AG20443 (cell line): ENCODE measurements at places on chromosomes 3 and 15.

GRCh38 chr3:119258915-119259314, 18.2 kb upstream of the B4GALT4 start:
- DNase-seq = no peak

DNA sequence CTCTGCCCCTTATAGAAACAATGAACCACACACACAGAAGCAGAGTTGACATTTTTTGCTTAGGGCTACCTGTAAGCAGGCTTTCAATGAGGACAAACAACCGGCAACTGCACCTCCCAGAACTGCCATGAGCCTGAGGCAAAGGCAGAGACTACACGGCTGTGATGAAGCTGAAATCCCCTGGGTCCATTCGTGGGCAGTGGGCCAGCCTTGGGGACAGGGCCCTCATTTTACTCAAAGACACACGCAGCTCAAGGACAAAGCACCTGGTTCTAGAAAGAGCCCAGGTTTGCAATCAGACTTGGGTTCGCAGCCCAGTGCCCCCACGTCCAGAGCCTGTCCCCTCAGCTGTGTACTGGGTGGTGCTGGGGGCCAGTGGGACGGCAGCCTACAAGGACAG, 17.9 kb downstream of the FAM174B start:
- DNase-seq = no peak

DNA sequence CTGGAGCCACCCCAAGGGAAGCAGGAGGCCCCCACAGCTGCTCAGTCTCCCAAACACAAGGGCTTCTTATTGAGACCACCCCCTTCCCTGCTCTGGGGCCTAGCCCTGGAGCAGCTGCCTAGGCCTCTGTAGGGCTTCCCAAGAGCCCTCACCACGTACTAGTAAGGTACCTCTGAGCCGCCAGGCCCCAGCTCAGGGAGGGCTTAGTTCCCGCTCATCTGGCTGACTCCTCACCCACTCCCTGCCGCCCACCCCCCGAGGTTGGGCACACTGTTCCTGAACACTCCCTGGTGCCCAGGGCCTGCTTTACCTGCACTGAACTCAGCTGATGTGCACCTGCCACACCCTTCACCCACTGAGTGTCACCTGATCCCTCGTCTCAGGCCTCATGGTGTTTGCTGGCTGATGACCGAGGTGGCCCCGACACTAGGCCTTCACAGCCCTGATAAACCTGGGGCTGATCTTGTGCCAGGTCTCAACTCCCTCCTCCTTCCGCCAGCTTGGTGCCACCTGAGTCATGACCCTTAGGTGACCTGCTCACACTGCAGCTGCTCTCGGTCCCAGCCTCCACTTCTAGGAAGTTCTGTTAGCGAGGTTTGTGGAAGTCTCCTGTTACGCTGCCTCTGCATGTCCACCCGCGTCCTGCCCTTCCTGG, 18.0 kb upstream of the SPTBN5 start:
- DNase-seq = no peak

DNA sequence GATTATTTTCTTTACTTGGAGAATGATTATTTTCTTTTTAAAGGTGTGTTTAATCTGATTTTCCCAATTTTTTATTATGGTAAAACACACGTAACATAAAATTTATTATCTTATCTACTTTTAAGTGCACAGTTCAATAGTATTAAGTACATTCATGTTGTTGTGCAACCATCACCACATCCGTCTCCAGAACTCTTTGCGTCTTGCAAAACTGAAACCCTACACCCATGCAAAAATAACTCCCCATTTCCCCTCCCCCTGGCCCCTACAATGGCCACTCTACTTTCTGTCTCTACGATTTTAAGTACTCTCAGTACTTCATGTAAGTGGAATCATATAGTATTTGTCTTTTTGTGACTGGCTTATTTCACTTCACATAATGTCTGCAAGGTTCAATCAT, 230.7 kb downstream of the SATB1 start:
- DNase-seq = no peak

- DNase-seq = no peak
These were observed 50.9 kb downstream of the ABHD2 start for GRCh38 chr15:89138999-89139612.
